CD4-positive, alpha-beta T cell treated with Interleukin-4 for 1 hour (primary cell): ENCODE measurements at places on chromosomes 3 and 15.

GRCh38 chr3:22988566-22988965 is 214.6 kb upstream of the UBE2E2 start:
- no peak for DNase-seq

GRCh38 chr15:68700455-68701123 is 120.1 kb downstream of the ANP32A start:
- DNase-seq = no peak

DNA sequence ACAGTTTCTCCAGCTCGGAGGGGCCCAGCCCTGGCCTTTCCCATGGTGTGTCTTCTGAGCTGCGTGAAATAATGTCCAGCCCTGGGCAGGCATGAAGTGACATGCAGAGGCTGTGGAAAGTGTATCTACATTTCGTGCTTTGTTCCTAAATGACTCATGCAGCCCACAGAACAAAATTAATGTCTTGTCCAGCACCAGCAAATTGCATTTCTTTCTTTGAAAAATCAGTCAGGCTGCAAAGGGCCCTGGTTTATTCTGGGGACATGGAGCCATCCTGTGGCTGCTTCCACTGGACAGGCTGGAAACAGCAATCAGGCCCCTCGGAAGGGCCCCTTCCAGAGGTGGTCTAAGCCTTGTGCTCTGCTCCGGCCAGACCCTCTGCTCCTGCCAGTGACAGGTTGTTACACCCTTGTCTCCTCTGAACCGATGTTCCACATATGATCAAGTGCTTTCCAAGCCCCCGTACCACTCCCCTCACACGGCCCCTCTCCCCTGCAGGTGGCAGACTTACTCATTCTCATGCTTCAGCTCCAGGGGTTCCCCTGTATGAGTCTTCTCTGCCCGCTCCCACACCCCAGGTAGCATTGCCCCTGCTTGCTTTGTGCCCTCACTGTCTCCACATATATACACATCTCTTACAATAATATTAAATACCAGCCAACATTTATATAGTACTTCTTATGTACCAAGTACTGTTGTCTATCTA is 33.7 kb downstream of the CRYGS start:
- DNase-seq = no peak

GRCh38 chr3:184428561-184429175 is 48.8 kb downstream of the CHRD start:
- DNase-seq = no peak
